GM03348 (cell line): ENCODE measurements at places on chromosomes 4 and X.

DNA sequence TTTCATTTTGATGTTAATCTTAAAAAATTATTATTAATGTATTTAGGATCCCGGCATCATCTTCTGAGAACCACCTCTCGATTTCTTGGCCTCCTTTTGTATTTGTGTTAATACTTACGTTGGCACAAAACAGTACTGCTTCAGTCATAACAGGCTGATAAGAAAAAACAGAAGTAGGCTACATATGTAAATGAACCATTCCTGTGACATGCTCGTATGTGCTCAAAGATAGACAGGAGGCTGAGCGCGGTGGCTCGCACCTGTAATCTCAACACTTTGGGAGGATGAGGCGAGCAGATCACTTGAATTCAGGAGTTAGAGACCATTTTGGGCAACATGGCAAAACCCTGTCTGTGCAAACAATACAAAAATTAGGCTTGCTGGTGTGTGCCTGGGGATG lies 109.4 kb upstream of the H2AZ1 start:
- DNase-seq, result no peak

GRCh38 chr4:73600954-73601353 lies 19.3 kb downstream of the RASSF6 start:
- DNase-seq, result no peak

- DNase-seq, result no peak
Observed at GRCh38 chrX:25596921-25597320, 541.2 kb upstream of the MAGEB18 start.

DNA sequence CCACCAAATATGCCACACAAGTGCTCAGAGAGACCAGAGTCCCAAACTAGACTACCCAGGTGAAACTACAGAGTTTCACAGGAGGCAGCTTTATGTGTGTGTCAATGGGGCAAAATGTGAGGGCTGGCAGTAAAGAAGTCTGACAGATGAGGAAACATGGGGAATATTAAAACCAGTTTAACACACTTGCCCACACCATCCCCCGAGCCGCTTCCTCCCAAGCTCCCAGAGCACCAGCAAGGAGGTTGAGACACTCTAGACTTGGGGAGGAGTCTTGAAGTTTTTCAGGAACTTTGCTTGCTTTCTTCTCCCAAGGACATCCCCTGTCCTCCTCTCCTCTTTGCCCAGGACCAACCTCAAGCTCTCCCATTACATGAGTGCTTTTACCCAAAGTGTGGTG lies 94.7 kb upstream of the SPRY1 start:
- no peak for DNase-seq

- peak; percentile 27 for DNase-seq
Observed at GRCh38 chr4:151745481-151746231, 15.2 kb downstream of the GATB start.

DNA sequence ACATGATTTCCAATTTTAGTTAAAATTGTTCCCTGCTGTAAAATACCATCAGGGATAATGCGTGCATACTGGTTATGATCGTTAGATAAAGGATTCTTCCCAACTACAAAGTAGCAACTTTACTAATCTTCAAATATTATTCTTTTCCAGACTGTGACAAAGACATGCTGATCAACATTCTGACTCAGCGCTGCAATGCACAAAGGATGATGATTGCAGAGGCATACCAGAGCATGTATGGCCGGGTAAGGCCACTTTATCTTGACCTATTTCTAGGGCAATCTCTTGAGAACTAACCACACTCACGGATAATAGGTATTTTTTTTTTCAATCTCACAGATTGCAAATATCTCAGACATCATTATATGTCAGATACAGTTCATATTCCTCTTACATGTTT lies 47.0 kb downstream of the ANXA10 start:
- DNase-seq, result no peak

DNA sequence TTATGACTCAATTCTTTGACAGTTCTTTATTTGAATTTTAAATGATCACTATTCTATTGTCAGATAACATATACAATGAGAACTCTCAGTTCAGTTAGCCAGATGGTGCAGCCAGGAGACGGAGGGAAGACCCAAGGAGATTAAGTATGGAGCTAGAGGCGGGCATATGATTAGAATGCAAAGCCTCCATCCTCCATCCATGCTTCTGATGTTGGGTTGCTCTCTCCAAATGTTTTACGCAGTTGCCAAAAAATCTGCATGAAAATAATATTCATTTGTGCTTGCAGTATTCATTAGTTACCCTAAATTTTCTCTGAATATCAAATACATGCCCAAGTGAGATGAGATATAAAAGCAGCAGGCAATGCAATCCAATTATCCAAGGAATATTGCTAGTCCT lies 874.8 kb downstream of the C4orf33 start:
- DNase-seq, result no peak
